ENCODE measurements at places on chromosomes 11 and 22.

- no peak for DNase-seq
Measured at GRCh38 chr11:115556984-115557383, 52.8 kb upstream of the CADM1 start.

GRCh38 chr22:27844256-27844655 is 42.7 kb upstream of the MN1 start:
- no peak for DNase-seq

DNA sequence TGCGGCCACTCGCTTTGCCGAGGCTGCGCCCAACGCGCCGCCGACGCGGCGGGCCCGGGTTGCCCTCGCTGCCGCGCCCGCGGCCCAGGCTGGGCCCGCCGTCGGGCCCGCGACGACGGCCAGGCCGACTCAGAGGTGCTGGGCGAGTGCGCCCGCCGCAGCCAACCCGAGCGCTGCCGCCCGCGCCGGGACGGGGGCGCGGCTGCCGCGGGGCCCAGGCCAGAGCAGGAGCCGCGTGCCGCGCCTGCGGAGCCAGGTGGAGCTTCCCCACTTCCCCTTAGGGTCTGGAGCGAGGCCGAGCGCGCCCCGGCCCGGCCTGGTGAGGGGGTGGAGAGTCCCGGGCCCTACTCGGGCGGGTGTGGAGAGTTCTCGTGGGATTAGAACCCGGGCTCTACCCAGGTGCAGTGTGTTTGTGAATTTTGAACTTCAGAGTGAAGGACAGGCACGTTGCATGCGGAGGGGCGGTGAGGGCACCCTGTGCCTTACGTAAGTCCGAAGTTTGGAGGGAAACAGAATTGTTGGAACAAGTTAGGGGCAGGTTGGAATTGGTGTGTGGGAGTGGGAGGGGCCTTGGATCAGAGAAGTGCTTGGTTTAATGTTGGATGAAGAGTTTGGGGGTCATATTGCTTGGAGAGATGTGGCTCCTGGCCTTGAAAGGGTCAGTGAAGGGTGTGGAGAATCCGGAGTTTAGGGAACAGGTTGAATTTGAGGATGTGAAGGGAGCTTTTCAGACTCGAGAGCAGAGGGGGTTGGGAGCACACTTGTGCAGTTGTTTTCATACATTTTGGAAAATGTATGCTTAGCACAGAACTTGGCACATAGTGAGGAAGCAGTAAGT is 697 bp downstream of the RNF169 start:
- DNase-seq: peak; percentile 47

GRCh38 chr22:30880847-30881246 is 87.7 kb downstream of the MORC2 start:
- DNase-seq: no peak

GRCh38 chr11:10478574-10479550 is 23.8 kb downstream of the AMPD3 start:
- DNase-seq: no peak

- no peak for DNase-seq
Measured at GRCh38 chr22:23835484-23836144, 3.2 kb downstream of the DERL3 start.

- DNase-seq: no peak
Measured at GRCh38 chr11:48103621-48104567, 112.7 kb upstream of the OR4B1 start.

DNA sequence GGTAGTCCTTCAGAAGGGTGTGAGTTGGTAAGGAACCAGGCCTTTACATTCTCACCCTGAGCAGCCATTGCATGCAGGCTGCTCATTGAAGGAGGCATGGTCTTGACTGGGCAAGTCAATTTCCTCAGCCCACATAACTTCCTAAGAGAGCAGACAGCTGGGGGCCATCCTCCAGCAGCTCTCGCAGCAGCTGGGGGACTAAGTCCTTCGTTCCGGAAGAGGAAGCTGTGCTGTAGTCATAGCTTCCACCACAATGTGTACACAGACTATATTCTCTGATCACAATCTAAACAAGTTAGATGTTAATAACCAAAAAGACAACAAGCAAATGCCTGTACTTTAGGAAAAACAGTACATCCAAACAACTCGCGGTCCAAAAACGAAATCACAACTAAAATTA is 30.1 kb upstream of the MPPED1 start:
- DNase-seq: no peak

GRCh38 chr11:66800720-66801428 is 42.4 kb upstream of the RCE1 start:
- DNase-seq: no peak

DNA sequence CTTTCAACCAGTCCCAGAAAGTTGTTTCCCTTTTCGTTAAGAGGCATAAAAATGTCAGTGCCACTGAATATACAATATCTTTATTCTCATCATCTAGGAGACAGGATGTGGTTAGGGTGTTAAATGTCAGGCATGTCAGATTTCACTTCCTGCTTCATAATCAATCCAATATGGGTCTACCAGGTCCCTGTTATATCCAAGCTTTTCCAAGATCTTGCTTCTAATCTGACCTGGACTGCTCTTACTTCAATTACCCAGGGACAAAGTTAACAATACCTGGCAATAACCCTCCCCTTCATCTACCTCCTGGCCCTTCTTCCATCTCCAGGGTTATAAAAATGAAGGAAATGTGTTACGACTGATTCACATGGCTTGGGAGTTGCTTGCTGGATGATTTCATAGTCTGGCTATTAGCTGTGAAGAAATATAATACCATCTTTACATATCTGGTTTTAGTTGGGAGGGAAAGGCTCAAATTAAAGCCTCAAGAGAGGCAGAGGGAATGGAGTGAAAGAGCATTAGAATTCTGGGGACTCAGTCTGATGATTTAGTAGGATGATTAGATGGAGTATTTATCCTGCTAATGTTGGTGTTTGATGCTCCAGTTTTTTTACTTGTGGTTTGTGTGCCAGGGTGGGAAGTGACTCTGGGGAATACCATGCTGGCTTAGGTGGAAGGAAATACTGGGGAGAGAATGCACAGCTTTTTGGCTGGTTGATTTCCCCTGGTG is 534.3 kb downstream of the ETS1 start:
- DNase-seq: peak; percentile 7

GRCh38 chr11:125148743-125149142 is 15.8 kb upstream of the PKNOX2 start:
- no peak for DNase-seq

DNA sequence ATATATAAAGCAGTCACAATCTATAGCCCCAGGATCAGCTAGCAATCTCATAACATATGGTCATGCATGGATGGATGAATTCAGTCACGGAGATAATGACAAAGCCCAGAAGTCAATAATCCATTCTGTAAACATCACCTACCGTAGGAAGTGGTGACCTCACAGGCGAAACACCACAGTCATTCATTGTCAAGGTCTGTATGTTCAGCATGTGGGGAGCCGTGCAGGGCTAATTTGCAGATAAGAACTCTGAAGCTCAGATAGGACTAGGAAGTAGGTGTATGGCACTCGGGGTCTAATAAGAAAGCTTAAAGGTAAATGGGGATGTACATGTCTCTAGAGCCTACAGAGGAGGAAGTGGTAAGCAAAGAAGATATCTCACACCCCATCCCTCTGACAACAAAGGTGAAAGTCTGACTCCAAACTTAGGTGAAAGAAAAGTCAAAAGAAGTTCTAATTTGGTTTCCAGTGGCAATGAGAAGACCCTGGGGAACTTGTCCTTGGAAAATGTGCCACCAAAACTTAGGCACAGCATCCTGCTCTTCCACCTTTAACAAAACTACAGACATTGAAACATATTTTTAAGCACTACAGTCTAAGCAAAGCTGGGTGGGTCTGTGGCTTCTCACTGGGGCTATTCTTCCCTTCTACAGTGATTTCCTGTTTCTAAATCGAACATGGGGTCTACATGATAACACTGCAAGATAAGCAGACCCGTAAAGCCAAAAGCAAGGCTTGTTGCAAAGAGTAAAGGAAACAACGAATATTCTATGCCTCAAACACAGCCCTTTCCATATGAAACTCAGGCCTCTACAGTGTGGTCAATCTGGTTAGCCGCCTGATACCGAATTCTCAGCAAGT is 5.2 kb downstream of the CRTAM start:
- DNase-seq: no peak

DNA sequence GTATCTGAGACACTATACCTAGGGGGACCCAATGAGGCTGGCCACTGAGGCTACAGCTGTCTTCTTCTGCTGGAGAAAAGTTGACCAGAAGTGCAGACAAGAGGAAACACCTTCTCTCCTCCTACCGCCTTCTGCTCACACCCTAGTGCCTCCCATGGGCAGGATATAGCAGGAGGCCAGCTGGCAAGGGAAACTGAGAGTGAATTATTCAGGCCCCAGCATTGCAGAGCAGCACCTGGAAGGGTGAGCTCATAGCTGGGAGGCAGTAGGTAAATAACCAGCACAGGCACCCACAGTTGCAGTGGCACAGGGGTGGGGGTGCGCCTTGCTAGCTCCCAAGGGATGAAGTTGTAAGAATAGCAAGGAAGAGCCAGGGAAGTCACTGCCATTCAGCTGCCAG is 267.4 kb upstream of the NCAM1 start:
- DNase-seq: no peak

GRCh38 chr22:25701056-25701780 is 40.8 kb upstream of the MYO18B start:
- DNase-seq: no peak

GRCh38 chr22:50716290-50717024 is 21.5 kb upstream of the ACR start:
- DNase-seq: no peak

- no peak for DNase-seq
Measured at GRCh38 chr11:61494381-61494961, 14.1 kb upstream of the LRRC10B start.

DNA sequence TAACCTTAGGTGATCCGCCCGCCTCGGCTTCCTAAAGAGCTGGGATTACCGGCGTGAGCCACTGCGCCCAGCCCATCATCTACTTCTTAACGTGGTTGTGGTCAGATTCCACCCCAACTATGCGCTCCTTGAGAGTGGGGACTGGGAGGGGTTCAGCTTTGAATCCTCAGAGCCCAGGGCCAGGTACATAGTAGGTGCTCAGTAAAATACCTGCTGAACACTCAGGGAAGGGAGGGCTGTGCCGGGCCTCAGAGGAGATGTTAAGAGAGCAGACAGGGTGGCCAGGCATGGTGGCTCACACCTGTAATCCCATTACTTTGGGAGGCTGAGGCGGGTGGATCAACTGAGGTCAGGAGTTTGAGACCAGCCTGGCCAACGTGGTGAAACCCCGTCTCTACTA is 1.2 kb upstream of the LGALS1 start:
- DNase-seq: no peak

DNA sequence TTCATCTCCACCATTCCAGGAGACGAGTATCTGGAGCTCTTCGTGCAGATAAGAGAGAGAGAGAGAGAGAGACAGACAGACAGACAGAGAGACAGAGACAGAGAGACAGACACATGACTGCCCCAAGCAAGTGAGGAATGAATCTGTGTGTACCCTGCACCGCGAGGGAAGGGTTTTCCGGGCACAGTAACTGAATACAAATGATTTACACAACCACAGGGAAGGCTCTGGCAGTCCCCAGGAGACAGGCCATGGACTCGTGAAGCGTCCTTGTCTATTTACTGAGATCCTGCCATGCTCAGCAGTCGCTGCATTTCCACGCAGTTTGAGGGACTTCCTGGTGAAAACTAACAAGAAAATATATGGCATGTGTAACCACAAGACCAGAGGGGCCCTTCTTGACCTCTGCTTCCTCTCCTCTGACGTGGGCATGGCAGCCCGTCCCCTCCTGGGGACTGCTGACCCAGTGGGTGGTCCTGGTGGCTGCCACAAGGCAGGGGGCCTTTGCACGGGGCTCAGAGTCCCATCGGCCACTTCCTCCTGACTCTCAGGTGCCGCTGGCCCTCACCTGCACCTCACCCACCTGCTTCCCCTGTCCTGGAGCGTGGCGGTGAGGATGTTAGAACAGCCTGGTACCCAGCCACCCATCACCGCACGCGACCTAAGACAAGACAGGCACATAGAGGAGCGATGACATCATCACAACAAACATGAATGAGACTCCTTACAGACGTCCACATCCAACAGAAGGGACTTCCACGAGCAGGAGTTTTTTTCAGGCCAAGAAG is 75.9 kb downstream of the PHF21B start:
- DNase-seq: no peak

- DNase-seq: no peak
Measured at GRCh38 chr11:5547982-5548381, 358 bp downstream of the OR52H1 start.

DNA sequence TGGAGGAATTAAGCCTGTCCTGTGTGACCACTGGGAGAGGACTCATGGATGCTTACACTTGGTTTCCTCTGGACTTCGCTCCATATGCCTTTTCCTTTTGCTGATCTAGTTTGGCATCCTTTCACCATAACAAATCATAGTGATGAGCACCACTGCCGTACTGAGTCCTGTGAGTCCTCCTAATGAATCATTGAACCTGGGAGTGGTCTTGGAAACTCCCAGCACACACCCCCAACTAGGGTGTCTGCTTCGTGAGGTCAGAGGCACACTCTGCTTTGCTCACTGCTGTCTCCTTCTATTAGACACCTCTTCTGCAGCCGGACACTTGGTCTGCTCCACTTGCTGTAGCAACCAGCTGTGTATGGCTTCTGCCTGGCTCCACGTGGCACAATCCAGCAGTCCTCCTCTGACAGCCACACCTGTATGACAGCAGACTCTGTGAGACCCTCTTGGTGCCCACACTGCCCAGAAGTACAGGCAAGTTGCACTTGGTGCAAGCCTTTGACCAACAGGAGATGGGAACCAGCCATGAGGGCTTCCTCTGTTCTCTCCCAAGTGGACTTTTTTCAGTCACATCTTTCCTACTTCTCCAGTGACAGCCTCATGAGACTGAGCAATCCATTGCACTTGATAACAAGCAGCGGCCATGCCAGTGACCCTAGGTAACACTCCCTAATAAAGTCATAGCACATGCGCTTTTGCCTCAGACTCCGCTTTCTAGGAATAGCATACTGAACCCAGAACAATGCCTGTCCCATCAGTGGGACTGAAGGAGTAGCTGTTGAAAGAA is 65.0 kb upstream of the HMGXB4 start:
- no peak for DNase-seq

DNA sequence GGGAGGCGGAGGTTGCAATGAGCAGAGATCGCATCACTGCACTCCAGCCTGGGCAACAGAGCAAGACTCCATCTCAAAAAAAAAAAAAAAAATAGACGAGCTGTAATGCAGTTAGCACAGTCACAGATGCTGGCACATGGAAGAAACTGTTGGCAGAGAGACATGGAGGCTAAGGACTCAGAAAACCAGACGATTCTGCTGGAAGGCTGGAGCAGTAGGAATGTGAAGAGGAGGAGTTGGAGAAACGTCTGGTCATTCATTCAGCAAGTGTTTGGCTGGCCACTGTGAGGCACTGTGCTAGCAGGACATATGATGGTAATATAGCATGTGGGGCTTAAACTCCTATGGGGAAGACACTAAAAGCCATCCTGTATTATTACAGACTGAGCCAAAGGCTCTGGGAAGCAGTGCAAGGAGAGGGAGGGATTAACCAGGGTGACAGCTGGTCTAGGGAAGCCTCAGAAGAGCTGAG is 5.0 kb downstream of the UQCR10 start:
- DNase-seq: no peak

GRCh38 chr11:43819926-43820325 is 60.7 kb upstream of the ALKBH3 start:
- DNase-seq: no peak

All from T1000 (cell line).